NCI-H1092 (cell line): ENCODE measurements at places on chromosomes 1 and 21.

DNA sequence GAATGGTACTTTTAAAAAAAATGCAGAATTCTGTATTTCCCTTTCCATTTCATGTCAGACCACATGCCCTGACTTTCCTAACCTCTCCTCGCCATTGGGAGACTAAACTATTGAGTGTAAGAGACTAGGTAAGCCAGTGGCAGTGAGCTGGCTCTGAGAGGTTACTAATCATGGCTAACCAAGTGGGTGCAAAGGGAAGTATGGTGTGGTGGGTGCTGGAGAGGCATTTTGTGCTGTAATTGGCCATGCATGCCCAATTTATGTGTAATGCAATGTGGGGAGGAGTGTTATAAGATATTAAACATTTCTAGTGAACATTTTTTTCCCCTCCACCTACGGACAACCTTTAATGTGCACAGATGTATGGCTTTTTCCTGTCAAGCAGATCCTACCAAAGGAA, 190.1 kb downstream of the LMO4 start:
- DNase-seq = no peak

- DNase-seq = no peak
These were observed 1.3 kb downstream of the ZBTB7B start for GRCh38 chr1:155003766-155004351.

DNA sequence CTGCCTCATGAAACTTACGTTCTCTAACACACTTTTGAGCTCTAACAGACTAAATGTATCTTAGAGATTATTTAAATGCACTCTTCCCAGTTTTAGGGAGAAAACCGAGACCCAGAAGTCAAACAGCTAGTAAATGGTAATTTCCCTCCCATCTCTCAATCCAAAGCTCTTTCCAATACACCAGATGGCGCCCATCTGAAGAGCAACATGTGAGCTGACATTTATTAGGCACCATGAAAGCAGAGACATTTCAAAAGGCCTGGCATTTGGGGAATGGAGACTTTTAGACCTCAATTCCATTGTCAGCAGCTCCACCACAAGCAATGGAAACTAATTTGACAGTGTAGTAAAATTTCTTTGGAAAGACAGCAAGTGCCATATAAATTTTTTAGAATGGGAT, 191.4 kb downstream of the DAB1 start:
- DNase-seq = no peak

GRCh38 chr1:52368383-52369172, 2.6 kb upstream of the CC2D1B start:
- peak; percentile 24 for DNase-seq

DNA sequence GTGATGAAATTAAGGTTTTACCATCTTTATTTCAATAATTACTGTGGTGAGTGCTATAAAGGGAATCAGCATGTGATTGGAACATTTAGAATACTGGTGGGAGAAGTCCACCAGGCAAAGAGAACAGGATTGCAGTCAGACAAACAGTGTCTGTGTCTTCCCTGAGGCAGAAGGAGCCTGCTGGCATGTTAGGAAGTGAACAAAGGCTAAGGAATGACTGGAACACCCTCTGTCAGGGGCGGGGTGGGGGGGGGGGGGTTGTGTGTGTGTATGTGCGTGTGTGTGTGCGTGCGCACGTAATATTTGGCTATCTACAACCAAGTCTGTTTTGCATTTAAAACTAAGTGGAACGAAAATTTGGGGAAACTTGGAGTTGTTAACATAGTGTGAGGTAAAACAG, 30.2 kb downstream of the SRRM1 start:
- no peak for DNase-seq

GRCh38 chr1:20735581-20736111, 3.1 kb upstream of the SH2D5 start:
- no peak for DNase-seq

- DNase-seq = no peak
These were observed 52.0 kb downstream of the ARHGEF11 start for GRCh38 chr1:156993426-156994147.

DNA sequence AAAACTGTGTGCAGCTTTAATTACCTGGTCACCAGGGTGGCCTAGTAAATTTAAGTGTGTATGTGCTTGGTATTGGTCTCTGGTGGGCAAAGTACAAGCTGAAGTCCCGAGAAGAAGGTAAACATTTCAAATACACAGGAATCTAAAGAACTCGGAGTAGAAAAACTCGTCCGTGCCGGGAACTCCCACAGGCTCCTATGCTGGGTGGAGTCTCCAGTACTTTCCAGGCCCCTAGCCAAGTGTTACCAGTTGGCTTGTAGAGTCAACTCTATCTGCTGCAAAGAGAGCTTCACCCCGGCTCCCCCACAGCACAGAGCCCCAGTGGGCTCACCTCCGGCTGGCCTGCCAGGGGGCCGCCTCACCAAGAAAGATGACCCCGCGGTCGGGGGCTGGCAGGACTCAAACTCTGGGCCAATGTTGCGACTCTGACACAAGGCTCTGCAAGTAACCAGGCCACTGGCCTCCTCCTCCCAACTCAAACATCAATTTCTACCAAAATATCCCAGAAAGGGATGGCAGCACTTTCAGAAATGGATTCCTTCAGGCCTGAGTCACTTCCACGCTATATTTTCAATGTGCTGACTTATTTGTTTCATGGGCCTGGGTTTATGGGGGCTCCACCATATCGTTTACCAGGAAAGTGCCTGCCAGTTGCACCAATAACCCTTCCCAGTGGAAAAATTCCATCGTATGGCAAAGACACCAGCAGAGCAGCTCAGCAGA, 73.9 kb downstream of the SLC66A1 start:
- no peak for DNase-seq

DNA sequence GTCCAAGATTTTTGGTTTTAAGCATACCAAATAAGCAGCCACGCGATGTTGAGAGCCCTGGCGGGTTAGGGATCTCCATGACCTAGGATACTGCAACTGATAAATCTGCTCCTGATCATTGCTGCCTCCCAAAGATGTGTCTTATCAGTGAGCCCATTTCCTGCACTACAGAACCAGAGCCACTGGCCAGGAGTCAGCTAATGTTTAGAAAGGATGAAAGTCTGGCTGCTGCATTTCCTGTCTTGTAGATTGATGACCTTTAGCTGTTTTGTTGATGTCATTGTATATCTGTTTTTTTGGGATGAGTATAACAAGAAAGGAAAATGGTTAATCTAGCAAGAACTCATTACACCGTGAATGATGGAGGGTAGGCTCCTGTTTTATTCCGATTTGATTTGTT, 74.5 kb downstream of the C1orf21 start:
- DNase-seq = no peak

DNA sequence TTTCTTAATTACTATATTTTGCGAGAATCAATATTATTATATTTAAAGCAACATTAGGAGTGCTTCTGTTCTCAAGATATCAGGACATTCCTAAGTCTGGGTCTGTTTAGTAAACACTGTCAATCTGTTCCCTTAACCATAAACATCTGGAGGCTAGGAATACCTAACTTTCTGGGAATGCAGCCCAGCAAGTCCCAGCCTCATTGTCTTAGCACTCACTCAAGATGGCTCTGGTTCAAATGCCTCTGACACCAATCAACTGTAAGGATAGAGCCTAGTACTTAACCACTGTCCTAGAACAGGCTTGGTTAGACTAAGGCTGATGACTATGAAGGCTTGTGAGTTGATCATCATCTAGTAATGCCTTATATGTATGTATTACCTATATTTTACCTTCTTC, 61.5 kb downstream of the TNN start:
- DNase-seq = no peak

DNA sequence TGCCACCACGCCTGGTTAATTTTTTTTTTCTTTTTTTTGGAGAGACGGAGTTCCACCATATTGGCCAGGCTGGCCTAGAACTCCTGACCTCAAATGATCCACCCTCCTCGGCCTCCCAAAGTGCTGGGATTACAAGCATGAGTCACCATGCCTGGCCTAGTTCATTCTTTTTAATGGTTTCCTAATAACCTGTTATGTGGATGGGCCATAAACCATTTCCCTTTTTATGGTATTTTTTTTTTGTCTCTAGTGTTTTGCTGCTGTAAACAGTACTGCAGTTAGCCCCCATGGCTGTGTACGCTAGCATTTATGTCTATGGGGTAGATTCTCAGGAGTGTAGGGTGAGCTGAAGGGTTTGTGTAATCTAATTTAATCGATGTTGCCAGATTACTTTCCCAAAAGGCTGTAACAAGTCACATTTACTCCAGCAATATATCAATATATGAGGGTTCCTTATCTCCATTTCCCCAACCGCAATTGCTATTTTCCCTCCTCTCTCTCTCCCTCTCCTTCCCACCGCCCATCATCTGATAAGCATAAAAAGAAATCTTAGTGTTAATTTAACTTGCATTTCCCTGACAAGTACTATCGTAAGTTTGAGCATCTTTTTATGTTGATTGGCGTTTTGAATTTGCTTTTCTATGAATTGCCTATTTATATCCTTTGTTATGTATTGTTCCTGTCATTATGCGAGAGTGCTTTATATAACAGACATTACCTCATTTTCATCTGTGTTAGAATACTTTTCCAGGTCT, 28.7 kb downstream of the RCSD1 start:
- DNase-seq = no peak

DNA sequence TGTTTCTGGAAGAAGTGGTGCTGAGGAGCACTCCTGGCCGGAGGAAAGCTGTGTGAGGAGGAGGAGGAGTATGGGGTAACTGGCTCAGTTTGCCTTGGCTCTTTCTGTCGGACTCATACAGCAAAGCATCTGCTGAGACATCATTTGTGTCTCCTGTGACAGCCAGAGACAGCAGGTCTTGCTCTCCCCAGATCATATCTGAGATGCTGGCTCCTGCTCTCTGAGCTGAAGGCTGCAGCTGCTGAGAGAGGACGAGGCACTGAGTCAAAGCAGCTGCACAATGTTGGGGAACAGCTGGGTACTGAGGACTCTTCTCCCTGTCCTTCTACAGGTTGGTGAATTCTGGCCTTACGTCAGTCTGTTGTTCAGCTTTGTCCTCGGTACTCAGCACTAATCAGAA, 14.3 kb downstream of the OR2B11 start:
- DNase-seq = no peak

DNA sequence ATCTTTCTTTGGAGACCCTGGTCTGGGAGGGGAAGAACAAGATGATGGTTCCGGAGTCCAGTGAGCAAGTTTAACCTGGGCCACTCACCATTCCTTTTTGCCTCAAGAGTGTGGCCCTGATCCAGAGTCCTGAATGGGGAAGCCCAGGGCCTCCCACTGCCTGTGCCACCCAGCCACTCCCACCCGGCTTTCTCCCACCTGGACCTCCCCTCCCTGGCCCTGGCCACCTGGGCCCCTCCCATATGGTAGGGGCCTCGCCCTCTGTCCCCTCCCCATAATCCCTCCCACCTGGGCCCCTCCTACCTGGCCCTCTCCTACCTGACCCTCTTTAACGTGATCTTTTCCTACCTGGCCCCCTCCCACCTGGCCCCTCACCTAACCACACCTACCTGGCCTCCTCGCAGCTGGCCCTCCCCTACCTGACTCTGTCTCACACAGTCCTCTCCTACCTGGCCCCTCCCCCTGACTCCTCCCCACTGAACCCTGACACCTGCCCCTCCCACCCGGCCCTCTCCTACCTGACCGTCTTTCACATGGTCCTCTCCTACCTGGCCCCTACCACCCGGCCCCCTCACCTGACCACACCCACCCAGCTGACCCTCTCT, 220.7 kb upstream of the VAMP3 start:
- no peak for DNase-seq
